Activated CD4-positive, CD25-positive, alpha-beta regulatory T cell treated with anti-CD3 and anti-CD28 coated beads, Interleukin-2, amount 50 U/mL, for 16 hours (primary cell): ENCODE measurements at places on chromosomes 1 and 21.

DNA sequence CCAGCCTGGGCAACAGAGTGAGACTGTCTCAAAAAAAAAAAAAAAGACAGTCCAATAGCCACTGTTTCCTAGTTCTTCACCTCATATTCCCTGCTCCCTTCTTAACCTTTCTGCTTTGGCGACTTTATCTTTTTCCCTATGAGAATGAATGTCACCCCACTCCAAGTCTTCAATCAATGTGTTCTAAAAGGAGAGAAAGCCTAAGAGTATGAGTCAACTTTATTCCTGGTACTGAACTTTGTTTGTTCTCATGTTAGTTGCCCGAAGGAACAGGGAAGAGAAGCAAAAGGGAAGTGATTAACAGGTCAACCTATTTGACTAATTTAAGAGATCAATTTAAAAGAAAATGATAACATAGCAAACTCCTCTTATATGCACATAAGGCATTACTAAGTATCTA lies 39.9 kb upstream of the SLC16A1 start:
- DNase-seq = no peak

DNA sequence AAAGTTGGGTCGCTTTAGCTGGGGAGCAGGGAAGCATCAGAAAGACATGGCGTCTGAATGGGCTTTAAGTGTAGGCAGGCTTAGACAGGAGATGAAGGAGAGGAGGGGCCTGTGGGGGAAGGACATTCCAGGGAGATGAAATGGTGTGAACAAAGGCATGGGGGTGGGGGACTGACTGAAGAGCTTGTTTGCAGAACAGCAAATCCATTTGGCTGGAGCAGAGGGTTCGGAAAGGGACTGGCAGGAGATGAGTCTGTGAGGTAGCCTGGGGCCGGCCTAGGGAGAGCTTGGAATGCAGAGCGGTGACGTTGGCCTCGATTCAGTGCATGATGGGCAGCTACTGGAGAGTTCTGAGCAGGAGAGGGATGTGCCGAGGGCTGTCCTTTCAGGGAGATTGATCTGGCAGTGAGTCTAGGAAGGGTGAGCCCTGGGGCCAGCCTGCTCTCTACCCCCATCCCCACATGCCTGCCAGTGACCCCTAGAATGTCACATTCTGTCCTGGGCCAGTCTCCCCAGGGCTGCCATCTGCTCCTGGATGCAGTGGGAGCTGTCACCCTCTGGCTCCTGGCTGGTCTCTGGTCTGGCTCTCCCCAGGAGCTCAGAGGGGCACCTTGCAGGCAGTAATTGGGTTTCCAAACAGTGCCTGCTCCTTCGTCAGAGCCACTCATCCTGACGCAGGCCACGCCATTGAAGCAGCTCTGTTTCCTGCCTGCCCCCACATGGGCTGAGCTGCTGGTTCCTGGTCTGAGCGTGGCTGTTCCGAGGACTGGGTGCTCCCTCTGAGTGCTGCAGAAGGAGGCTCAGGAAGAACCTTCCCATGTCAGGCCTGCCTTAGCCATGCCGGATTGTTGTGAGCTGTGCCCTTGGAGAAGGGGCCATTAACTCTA lies 22.3 kb upstream of the TMEM222 start:
- DNase-seq = no peak

DNA sequence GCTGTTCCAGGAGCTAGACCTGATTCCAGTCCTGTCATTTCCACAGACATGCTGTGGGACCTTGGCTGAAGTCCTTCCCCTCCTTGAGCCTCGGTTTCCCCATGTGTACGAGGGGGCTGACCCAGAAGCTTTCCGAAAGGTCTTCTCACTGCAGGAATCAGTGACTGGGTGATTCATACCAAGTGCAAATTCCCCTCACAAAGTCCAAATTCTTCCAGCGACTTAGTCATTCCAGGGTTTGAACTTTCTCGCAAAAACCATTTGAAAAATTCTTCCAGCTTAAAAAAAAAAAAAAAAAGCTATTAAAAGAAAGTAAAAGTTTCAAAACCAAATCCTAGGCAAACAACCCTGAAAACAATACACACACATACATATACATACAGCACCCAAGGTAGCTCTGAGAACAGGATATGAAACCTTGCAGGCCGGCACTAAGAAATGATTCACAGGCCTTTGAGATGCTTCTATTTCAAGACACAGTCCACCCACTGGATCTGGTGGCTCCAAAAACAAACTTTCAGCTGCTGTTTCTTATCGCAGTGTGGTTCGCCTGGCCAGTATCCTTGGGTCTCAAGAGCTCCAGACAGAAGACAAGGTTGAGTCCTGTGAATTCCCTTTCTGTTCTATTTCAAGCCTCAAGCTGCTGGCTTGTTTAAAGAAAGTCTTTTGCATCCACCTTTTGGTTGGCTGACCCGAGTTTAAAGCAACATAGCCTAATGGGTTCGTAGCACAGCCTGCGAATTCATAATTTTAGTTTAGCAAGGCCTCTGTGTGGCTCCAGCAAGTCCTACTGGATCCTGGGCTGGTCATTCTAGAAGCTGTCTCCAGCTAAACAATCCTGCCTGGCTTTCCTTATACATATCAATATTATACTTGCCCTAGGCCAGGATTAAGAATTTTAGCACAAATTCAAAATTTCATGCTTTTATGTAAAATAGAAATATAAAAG lies 18.0 kb upstream of the ID3 start:
- DNase-seq = no peak

GRCh38 chr21:18772404-18772803 lies 368.8 kb upstream of the TMPRSS15 start:
- DNase-seq = no peak

- DNase-seq = no peak
Measured at GRCh38 chr1:54371942-54372275, 34.3 kb downstream of the SSBP3 start.

GRCh38 chr1:41380979-41381691 lies 19.9 kb downstream of the FOXO6 start:
- DNase-seq = no peak

GRCh38 chr1:152034654-152035538 lies 1.9 kb downstream of the S100A11 start:
- DNase-seq = no peak

GRCh38 chr1:30514137-30514654 lies 209.2 kb downstream of the MATN1 start:
- DNase-seq = no peak
